RWPE1 (cell line): ENCODE measurements at places on chromosomes 4 and X.

GRCh38 chr4:77652237-77652897 is 46.7 kb downstream of the CXCL13 start:
- no peak for DNase-seq

DNA sequence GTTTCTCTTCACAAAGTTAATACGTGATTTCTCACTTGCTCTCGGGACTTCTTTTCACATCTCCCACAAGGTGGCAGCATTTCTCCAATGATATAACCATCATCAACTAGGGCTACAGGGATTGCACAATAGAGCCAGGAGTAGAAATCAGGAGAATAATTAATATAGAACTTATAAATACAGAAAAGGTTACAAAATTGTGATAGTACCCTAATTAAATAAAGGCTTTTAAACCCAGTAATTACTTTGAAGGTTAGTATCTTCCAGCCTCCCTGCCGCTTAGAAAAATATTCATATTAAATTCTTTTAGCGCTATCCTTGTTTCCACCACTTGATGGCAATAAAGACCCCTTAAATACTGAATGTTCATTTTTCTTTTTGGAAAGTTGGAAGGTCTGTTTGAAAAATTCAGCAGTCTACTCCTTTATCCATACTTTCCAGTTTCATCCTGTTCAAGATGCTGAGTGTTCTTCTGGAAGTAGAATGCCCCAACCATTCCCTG is 65.8 kb downstream of the RASGEF1B start:
- peak; percentile 66 for DNase-seq

DNA sequence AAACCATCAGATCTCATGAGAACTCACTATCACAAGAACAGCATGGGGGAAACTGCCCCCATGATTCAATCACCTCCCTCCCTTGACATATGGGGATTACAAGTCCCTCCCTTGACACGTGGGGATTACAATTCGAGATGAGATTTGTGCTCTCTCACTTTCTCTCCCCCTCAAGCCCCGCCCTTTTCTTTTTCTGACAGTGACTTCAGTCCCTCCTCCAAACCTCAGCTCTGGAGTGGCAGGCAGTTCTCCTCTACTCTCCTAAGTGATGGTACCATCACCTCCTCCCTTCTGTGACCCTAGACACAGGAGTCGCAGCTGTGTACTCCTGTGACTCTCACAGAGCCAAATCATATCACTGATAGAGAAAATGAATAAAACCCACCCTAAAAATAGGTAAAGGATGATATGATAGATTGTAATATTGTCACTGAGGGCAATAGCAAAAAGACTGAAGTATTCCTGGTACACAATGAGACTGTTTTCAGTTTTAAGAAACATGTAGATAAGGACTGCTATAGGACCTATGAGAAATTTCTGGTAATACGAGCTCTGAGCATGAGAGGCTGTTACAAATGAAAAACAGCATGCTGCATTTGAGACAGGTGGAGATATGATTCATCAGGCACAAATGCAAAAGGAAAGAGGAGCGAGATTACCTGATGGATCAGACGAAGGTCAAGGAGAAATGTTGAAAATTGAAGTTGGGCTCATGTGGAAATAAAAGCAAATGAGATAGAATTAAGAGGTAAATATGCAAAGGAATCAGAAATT is 101.2 kb upstream of the CBLL2 start:
- peak; percentile 31 for DNase-seq

GRCh38 chr4:136800248-136800647 is 732.0 kb downstream of the PCDH18 start:
- DNase-seq: no peak

GRCh38 chr4:54098375-54098774 is 1.6 kb upstream of the GSX2 start:
- no peak for DNase-seq
